ENCODE measurements at places on chromosomes 12 and 14. TPM values are rescaled to one million over a fixed set of nuclear protein-coding genes. Genes with fewer than 3 reads are reported as not detected.
A peak's percentile ranks its signal among the peaks of the same experiment; 100 is the strongest.

Gene OR6C2
- total RNA-seq: not detected

Gene C12orf54
- not detected for total RNA-seq

Gene KRT75
- total RNA-seq: not detected

Gene FOXN4
- total RNA-seq: 0.61 TPM

Gene DNAJC22
- total RNA-seq: 4.5 TPM

Gene CEP170B
- 80.4 TPM for total RNA-seq

Gene KLRB1
- not detected for total RNA-seq

DNA sequence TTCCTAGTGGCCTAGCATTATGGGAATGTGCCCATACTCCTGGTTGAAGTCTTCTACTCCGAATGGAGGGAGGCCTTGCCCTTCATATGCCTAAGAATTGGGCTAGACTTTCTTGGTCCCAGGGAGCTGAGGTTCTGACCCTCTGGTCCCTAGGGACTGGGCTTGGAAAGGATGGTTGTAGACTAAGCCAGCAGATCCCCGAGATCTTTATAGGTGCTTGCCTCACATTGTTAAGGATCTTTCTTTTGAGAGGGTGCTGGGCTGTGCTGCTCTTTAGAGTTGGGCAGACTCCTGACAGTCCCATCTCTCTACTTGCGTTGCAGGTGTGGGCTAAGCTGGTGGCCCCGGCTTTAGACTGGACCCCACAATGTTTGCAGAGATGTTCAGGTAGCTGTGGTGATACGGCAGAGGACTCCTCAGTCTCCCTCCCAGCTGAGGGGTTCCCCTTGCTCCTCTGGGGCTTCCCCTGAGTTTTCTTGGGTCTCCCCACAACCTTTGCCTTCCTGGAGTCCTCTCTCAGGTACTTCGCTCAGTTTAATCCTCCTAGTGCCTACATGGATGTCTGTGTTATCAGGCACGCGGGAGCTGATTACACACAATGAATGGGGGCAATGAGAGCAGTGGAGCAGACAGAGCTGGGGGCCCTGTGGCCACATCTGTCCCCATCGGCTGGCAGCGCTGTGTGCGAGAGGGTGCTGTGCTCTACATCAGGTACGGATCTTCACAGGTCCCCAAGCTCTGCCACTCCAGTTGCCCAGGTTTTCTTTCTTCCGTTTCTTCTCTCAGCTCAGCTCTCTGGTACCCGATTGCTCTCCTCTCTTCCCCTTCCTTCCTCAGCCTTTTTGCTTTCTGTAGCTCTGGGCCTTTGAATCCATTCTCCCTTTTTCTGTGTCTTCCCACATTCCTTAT is 1.3 kb downstream of the MBD6 start:
- no peak for DNase-seq

DNA sequence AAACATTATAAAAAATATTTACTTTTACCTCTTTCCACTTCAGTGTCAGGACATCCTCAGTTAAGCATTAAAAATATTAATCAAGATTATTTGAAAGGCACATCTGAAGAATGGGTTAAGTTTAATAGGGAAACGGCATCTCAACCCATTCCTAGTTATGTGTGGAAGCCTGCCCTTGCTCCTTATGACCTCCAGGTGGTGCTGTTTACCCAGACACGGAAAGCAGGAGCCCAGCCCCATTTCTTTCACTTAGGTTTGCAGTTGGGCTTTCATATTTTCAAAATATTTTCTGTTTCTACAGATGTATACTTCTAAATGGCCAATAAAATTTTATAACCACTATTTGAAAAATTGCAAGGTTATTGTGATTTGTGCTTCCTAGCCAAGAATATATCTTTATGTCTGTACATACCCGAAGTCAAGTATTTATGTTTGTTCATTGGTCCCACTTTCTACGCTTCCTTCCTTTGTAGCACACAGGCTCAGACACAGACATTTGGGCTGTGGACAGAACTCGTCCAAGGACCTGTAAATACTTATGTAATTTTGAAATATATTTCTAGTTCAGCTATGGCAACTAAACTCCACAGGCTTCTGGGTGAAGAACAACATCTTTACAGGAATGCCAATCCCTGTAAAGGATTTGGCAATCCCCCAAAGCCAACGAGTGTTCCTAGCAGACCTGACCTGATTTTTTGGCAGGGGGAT is 247.1 kb downstream of the AKAP6 start:
- no peak for DNase-seq

GRCh38 chr12:113845900-113846674 is 120.0 kb downstream of the RBM19 start:
- DNase-seq: no peak

GRCh38 chr12:71183846-71184245 is 26.0 kb upstream of the TSPAN8 start:
- DNase-seq: no peak

- DNase-seq: peak; percentile 63
Measured at GRCh38 chr12:1791104-1791841, 29.1 kb upstream of the LRTM2 start.

DNA sequence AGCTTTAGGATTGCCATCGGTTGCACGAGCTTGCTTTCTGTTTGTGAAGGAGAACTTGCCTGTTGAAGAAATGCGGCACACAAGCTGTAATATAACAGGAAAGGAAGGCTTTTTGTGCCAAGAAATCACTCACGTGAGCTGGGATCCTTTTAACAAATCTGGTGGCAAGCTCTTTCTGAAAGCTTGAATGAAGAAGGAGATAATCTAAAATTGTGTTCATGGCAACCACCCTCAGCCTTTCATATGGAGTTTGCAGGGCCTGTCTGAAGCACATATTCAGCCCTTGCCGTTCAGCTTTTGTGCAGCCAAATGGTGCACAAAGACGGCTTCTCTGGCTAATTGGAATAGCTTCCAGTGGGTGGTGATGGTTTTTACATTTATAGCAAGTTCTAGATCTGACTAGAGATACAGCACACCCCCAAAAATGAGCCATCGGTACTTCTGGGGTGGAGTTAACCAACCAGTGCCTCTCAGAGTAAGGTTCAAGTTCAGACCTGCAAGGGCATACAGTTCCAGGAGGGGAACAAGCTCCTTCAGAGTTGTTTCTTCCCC is 107.4 kb downstream of the AEBP2 start:
- no peak for DNase-seq

DNA sequence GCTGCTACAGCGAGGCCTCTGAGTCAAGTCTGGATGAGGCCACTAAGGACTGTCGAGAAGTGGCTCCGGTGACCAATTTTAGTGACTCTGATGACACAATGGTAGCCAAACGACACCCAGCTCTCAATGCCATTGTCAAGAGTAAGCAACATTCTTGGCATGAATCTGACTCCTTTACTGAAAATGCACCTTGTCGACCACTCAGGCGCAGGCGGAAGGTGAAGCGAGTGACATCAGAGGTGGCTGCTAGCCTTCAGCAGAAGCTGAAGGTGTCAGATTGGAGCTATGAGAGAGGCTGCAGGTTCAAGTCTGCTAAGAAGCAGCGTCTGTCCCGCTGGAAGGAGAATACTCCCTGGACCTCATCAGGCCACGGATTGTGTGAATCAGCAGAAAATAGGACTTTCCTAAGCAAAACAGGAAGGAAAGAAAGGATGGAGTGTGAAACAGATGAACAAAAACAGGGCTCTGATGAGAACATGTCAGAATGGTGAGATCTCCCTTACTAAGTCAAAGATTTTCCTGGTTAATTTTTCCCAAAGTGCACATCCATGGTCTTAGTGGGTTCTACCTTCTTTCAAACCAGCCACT is 2.9 kb downstream of the GPATCH2L start:
- DNase-seq: no peak

DNA sequence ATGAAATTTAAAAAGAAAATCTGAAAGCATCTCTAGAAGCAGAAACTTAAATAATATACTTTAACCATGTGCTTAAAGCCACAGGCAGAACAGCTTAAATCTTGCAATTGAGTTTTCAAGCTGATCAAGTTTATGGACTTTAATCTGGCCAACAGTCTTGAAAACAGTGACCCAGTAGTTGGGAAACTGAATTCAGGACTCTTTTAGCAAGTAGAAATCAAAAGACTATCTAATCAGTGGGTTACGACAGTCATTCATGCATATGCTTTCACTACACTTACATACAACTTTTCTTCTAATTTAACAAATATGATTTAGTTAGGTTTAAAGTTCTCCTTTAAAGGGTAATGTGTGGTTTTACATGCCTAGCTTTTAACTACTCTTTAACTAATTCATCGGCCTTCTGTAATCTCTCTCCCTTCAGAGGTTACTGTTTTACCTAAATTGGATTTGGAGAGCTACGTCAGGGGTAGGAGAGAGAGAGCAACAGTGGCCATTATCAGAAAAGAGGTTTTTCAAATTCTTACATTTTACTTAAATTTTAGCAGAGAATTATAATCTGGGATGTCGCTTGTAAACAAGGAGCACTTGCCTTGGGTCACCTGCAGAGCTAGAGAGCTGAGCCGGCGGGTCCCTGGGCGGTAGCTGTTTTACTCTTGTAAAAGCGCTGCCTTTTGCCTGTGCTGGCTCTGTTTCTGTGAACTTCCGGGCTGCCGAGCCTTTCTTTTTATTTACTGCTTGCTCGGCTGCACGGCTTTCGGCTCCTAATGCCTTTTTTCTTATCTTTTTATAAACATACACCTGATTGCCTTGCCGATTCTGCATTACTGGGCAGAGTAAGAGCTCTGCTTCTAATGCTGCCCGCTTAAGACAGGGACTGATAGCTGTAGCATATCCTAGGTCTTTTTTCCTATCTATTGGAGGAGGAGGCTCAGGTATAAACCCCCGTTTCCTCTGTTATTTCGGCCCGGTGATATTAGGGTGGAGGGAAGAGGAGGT is 17.4 kb upstream of the LYZ start:
- no peak for DNase-seq

GRCh38 chr12:64825143-64826021 is 935 bp downstream of the TBC1D30 start:
- DNase-seq: peak; percentile 42

GRCh38 chr14:65169351-65169750 is 67.0 kb upstream of the MAX start:
- DNase-seq: no peak

- no peak for DNase-seq
Measured at GRCh38 chr12:114430306-114430705, 24.4 kb upstream of the TBX5 start.
